ENCODE measurements at places on chromosomes 6 and 20.

DNA sequence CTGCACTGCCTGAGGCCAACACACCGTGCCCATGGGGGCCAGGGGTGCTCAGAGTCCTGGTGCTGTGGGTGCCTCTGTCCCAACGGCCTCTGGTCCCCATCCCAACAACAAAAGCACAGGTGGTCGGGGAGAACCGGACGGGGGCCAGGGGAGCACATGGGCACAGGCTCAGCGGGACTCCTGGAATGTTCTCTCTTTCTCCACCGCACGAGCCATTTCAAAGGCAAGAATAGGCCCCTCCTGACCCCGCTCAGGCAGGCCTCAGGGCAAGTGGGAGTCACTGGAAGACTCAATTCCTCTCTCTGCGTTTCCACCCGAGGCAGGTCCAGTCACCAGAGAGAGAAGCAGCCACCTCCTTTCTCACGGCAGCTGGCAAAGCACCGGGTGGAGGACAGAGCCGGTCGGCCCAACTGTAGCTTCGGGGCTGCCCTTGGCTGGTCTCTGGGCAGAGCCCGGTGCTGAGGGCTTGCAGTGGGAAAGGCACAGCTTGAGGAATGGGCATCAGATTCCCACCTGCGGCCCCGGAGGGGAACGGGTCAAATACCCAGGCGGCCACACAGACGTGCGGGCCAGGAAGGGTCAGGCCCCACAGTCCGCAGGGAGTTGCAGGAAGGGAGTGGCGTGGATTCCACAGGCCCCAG lies 55.2 kb downstream of the KCNQ2 start:
- no peak for DNase-seq

- no peak for DNase-seq
Observed at GRCh38 chr6:100538086-100538485, 73.4 kb upstream of the SIM1 start.

GRCh38 chr6:47032974-47033765 lies 9.0 kb downstream of the ADGRF1 start:
- DNase-seq: no peak

DNA sequence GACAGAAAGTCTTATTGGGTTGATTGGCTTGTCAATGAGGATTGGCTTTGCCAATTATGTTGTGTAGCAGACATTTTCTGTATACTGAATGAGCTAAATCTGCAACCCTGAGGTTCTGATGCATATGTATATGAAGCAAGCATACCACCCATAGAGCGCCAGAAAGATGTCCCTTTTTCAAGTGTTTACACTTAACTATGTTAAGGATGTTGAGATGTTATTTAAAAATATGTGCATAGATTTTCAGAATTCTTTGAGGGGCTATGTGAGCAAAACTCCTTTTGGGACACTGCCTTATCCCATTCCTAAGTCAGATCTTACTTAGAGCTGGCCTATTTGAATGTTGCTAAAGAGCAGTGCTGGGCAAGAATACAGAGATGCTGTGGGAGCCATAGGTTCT lies 1.9 kb downstream of the AIG1 start:
- no peak for DNase-seq

- no peak for DNase-seq
Observed at GRCh38 chr6:73177221-73177944, 47.9 kb downstream of the KHDC1L start.

- no peak for DNase-seq
Observed at GRCh38 chr6:82419132-82419581, 55.5 kb downstream of the TPBG start.

GRCh38 chr20:36908603-36909002 lies 32.7 kb downstream of the TLDC2 start:
- DNase-seq: no peak

DNA sequence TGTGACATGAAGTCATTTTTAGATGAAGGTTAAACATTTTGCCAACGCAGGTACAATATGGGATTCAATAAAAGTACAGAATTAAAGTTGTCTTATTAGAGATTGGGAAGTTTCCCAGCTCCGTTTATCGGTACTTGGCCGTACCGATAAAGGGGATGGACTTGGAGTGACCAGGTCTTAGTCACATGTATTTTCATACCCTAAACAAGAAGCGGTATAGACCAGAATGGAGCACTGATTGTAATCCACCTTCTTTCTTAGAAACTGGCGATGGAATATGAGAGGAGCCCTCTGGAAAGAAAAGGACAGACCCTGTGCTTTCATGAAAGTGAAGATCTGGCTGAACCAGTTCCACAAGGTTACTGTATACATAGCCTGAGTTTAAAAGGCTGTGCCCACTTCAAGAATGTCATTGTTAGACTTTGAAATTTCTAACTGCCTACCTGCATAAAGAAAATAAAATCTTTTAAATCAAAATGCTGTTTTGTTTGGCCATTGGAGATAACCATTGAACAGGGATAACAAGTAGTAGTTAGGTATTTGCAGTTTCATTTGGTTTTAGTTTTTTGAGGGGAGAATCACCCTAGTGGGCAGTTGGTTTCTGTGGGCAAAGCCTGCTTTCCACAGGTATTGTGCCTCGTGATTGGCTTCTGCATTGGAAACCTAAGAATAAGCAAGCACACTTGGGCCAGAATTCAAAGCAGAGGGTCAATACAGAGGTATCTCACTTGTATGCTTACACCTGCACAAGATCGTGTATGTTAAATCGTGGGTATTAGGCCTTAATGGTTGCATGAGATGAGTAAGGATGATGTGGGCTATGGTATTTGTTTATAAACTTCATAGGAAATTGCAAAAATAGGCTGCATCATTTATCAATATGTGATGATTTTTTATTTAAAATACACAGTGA lies 11.2 kb upstream of the ZNFX1 start:
- no peak for DNase-seq

GRCh38 chr6:54252496-54252895 lies 55.7 kb upstream of the TINAG start:
- DNase-seq: no peak

DNA sequence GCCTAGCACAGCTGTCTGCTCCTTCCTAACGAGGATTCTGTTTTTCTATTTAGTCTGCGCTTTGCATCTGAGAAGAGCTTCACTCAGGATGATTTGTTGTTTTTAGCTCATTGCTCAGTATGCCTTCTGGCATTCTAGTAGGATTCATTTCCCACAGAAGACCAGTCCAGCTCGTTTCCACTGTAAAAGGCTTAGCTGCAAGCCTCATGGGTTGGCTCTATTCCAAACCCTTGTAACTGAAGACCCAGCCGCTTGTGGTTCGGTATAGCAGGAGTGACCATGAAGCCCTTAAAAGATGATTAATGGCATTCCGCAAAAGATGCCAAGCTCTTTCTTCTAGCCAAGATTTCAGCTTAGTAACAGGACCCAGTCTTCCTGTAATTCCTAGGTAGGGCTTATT lies 7.2 kb downstream of the ADGRF1 start:
- DNase-seq: no peak

GRCh38 chr6:28090917-28091586 lies 10.7 kb downstream of the ZNF165 start:
- no peak for DNase-seq
